AG09319 (cell line): ENCODE measurements at places on chromosomes 3 and 15.

- DNase-seq = no peak
These were observed 394.8 kb downstream of the TUSC7 start for GRCh38 chr3:117104381-117104780.

DNA sequence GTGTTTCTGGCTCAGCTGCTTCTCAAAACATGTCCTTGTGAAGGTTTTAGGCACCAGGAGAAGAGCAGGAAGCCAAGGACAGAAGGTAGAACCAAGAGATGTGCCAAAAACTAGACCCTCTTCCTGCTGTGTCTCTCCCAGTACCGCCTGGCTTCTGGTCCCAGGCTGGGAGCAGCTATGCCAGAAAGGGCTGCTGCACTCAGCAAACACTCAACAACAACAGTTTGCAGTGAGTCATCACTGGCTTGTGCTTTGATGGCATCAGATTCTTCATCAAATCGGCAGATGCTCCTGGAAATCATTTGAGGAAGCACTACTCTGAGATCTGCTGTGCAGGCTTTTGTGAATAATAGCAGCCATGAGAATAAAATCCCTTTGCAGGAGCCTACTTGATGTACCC is 63.2 kb downstream of the DGKG start:
- no peak for DNase-seq

DNA sequence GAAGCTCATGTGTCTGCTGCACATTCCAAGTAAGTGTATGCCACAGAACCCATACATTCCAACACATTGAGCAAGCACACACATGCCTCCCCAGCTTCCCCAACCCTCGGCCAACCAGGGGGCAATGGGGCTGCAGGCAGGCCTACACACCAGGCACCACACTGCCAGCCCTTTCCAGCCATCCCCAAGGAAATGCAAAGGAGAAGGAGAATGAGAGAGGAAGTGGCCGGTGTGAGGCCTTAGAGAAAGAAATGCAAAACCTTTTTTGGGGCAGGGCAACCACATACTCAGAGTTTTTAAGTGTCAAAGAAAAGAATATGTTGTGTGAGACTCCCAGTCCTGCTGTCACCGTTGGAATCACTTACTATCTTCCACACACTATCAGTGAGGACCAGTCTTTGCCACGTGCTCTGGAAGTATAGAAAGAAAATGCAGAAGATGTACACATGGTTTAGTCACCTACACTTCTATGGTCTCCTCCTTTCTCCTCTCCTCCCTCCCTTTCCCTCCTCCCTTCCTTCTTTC is 11.1 kb downstream of the IGF2BP2 start:
- no peak for DNase-seq

DNA sequence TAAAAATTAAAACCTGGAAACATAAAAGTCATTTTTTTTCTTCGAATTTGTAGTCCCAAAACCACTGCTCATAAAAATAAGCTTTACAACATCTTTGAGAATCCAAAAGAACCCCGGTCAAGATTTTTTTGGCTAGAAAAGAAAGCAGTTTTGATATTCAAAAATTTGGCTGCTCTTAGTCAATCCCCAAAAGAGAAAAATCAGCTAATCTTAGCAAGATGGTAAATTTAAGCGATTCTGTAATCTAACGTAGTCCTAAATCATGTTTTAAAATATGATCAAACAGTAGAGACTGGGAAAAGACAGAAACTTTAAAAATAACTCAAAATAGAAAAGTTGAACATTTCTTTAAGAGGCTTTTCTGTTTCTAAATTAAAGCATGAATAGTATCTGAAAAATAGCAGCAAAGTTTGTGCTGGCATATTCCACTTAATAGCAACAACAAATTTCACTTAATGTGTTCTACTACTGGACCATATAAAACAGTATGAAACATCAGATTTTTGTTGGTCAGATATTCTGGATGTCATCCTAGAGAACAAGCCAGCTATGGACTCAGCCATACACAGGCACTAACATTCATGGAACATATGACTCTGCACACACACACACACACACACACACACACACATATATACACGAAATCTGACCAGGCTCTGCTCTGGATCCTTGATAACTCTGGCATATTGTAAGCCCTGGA is 19.1 kb upstream of the NR2F2 start:
- no peak for DNase-seq

DNA sequence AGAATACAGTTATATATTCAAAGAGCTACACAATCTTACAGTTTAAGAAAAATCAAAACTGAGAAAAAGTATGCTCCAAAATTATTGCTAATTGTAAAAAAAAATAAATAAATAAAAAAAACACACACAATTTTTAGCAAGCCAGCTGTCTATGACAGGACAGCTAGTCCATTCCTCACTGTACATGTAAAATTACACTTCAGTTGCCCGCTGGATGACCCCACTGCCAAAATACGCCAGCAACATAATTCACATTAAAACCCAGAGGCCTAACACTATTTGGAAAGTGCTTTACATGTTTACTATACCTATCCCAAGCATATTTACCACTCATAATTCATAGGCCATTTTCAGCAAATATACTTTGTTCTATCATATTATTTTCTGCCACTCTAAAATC is 5.8 kb downstream of the MYO9A start:
- DNase-seq = no peak

- DNase-seq = peak; percentile 91
These were observed 28.4 kb downstream of the IRAK2 start for GRCh38 chr3:10192953-10193691.

DNA sequence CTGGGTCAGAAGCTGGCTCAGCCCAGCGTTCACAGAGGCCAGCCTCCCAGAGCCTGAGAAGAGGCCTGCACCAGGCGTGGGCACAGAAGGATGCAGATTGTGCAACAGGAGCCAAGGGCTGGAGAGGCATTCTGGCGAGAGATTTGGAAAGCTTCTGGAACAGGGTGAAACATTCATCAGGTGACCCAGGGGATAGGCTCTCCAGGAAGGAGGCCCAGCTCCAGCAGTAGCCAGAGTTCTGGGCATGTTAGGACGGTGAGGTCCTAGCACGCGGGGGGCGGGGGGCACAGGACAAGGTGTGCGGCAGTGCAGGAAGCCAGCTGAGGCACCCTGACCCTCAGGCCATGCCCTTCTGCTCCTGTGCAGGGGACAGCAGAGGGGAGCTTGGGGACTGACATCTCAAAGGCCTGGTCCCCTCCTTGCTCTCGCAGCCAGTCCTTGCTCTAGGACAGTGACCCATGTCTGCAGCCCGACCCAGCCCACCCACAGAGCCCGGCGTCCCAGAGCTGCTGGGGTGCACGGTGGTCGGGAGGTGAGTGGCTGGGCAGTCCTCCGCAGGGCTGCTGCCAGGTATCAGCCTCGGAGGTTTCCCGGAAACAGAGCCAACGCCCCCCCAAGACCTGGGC is 111.7 kb upstream of the KLF13 start:
- no peak for DNase-seq

- DNase-seq = no peak
These were observed 7.6 kb upstream of the SLC12A8 start for GRCh38 chr3:125220183-125220582.

DNA sequence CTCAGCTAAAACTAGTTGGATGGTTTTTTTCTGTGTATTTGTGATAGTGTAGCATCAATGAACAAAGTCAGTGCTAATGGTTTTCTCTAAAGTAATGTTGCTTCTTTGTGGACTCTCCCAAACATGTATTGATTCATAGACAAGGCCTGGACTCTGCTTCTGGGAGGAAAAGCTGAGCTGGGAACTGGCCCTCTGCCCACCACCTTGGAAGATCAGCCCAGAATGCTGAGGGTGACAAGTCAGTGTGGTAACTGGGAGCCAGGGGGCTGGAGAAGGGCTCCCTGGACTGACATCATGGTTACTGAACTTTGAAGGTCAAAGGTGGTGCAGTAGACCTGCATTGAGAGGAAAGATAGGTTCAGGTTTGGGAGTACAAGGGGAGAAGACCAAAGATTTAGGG is 3.0 kb downstream of the ARHGAP31 start:
- DNase-seq = no peak

DNA sequence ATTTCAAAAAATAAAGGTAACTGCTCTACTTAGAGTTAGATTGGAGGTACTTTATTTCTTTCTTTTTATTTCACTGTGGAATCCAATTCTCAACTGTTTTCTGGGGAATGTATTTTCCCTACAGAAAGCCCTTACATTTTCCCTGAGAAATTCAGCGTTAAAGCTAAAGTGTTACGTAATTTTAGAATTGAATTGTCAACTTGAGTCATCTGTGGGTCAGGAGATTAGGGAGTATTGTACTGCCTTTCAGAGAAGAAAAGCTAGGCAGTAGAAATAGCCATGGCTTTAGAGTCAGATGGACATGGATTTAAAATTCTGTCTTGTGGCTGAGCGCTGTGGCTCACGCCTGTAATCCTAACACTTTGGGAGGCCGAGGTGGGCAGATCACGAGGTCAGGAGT is 728.6 kb downstream of the ROBO1 start:
- DNase-seq = no peak

DNA sequence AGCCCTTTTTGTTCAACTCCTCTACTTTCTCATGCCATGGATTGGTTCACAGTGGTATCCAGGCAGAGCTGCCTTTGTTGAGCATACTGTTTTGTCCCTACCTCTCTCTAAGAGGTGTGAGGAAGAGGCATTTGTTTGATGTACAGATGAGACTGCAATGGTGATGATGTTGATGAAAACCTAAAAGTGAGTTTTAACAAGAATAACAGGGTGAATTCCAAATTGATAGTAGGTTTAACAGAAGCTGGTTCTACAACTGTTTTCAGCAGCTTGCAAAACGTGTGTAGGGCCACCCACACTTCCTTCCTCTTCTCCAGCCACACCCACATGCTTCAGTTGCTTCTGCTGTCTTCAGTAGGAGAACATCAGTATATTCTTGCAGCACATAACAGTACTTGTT is 10.2 kb downstream of the SNRK start:
- no peak for DNase-seq

- DNase-seq = peak; percentile 56
These were observed 16.6 kb downstream of the TOP2B start for GRCh38 chr3:25648107-25648535.

DNA sequence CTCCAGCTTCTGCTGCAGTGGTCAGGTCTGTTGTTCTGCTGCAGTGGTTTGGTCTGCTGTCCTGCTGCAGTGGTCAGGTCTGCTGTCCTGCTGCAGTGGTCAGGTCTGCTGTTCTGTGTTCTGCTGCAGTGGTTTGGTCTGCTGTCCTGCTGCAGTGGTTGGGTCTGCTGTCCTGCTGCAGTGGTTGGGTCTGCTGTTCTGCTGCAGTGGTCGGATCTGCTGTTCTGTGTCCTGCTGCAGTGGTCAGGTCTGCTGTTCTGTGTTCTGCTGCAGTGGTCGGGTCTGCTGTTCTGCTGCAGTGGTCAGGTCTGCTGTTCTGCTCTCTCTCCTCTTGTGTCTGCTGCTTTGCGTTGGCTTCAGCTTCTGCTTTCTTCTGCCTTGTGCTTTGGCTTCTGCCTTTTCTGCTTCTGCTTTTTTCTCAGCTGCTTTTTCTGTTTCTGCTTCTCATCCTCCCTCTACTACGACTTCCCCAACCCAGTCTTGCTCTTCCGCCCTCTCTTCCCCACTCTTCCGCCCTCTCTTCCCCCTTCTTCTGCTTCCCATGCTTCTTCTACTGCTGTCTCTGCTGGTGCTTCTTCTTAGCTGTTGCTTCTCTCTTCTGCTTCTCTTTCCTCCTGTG is 50.7 kb downstream of the FAM43A start:
- DNase-seq = no peak

GRCh38 chr3:143321058-143321769 is 201.6 kb downstream of the CHST2 start:
- DNase-seq = no peak

DNA sequence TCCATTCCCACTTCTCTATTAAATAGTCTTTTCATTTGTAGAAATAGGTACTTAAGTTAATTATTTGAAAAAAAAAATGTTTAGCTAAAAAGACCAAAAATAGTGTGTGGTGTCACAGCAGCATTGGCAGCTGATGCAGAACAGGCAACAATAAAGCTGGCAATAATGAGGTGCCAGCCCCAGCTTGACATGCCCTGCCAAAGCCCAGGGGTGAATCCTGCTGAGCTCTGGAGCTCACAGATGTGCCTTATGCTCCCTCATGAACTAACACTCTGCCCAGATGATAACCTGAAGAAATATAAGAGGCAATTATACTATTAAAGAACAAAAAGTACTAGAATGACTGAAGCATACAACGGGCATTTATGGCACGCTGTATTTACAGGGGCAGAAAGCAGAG is 63.8 kb downstream of the IGSF11 start:
- no peak for DNase-seq

- DNase-seq = no peak
These were observed 58.5 kb upstream of the FAM174B start for GRCh38 chr15:92714077-92714476.

GRCh38 chr3:124463234-124463633 is 267.0 kb upstream of the UMPS start:
- no peak for DNase-seq

DNA sequence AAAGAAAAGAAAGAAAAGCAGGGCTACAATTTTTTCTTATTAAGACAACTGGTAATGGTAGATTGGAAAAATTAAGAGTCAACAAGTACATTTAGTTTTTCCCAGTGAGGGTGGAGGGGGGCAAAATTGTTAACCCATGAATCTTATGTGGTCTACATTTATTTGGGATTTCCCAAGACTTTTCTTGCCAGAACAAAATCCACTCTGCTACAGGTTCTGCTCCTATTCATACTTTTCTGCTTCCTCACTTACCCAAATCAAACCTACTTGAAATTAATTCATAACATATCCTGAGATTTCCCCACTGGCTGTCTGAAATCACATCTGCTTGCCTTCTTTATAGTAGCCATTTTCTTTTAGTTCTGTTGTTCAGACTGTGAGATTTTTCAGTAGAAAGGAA is 41.1 kb downstream of the VGLL3 start:
- no peak for DNase-seq

DNA sequence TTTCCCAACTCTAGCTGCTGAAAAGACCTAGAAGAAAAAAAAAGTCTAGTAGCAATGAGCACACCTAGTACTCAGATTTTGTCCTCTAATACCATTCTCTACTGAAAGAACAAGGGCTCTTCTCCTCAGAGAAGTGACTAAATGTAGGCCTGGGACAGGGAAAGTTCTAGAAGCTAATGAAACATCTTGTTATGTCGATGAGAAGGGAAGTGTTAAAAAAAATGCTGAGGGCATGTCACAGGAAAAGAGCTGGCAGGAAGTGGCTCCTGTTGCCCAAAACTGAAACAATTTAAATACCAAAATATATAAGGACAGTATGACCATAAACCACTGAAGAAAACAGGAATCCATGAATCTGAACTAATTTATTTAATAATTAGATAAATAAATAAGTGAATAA is 581.4 kb upstream of the TBL1XR1 start:
- no peak for DNase-seq

- DNase-seq = no peak
These were observed 131.1 kb upstream of the BFSP2 start for GRCh38 chr3:133268726-133269134.

DNA sequence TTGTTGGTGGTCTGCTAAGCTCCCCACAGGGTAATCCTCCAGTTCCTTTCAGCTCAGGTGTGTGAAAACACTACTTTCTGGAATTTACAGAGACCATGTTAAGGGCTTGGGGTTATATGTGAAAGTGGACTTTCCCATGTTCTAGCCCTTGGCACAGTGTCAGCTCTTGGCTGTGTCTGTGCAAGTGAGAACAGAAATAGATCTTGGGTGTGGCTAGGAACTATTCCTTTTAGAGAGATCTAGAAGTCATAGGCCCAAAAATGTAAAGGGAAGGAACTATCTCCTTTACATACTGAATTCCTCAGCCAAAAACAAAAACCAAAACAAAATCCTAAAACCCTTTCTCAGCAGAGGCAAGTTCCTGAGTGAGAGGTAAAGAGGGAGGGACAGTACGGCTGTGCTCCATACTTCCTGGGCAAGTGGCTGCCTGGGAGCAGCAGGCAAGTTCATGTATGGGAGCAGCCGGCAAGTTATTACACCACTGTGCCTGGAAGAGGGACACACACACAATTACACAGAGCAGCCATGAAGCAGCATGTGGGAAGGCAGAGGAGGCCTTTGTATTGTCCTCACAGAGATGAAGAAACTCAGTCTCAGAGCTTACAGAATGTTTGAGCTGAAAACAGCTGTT is 19.9 kb upstream of the C3orf62 start:
- DNase-seq = no peak
